Upper lobe of right lung (tissue), 1 donor: ENCODE measurements at places on chromosomes 12 and 14.

GRCh38 chr14:25103271-25103670 is 53.3 kb upstream of the STXBP6 start:
- no peaks in the 10 kb centered on the region for H3K27me3 ChIP-seq
- DNase-seq, result no peak
- H3K36me3 ChIP-seq, result no peaks in the 10 kb centered on the region
- H3K4me3 ChIP-seq, result no peak overlapping the region
- no peaks in the 10 kb centered on the region for H3K4me1 ChIP-seq

DNA sequence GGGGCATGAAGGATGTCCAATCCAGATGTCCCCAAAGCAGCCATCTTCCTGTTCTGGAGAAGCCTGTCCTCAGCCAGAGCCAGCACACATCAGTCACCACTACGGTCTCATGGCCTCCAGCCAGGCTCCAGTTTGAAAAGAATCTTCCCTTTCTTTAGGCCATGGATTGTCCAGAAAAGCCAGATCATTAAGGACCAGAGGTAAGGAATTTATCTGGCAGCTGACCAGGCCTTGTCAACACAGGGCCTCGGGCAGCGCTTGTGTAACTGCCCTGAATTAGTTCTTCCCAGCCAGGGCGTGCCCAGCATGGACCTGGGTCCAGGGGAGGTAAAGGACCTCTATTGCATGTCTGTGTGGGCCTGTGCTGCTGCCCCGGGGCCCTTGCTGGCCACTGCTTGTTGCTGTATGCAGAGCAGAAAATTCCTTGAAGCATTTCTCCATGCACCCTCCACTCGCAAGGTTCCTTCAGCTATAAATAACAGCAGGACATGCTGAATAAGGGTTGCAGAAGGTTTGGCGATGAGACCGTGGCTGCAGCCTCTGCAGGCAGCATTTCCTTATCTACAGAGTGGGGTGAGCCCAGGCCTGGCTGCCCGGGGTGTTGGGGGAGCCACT is 21.7 kb upstream of the VPS37B start:
- no peaks in the 10 kb centered on the region for H3K36me3 ChIP-seq
- peak overlapping the region; percentile 8 for H3K27ac ChIP-seq
- DNase-seq, result peak; percentile 82
- H3K27me3 ChIP-seq, result no peaks in the 10 kb centered on the region

DNA sequence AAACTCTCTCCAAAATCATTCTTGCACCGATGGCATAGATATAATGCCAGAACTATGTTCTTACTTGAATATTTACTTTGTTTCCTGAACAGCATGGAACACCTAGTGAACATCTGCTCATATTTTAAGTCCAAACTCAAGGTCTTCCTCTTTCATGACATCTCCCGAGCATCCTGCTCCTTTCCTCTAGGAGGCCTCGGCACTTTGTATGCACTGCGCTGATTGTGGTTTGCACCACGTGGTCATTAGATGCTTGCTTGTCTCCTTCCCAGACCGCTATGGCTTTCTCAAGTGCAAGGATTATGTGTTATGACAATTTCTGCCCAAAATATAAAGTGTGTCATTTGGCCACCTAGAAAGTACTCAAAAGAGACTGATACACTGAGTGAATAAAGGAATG is 912.0 kb downstream of the GALC start:
- no peak overlapping the region for H3K27ac ChIP-seq
- DNase-seq, result no peak
- H3K27me3 ChIP-seq, result no peaks in the 10 kb centered on the region
- H3K4me1 ChIP-seq, result no peaks in the 10 kb centered on the region

- DNase-seq, result no peak
- no peak overlapping the region for H3K4me3 ChIP-seq
- no peaks in the 10 kb centered on the region for H3K4me1 ChIP-seq
- H3K27ac ChIP-seq, result no peak overlapping the region
- no peaks in the 10 kb centered on the region for H3K27me3 ChIP-seq
- peaks cover 53% of the 10 kb centered on the region for H3K36me3 ChIP-seq
These were observed 32.0 kb downstream of the CHGA start for GRCh38 chr14:92954933-92955332.

DNA sequence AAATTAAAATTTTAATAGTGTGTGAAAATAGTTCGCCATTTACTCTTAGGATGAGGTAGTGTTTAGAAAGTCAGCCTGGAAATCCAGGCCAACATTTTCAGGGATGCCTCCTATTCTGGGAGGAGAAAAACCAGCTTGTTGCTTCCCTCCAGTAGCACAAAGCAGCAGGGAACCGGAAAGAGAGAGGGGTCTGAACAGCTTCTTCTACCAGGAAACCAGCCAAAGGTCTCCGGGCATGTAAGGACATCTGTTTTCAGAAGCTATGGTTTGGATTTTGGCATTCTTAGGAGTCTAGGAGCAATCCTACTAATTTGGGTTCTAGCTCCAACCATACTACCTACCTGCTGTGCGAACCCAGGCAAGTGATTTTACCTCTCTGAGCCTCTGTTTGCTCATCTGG is 85.3 kb downstream of the DPF3 start:
- DNase-seq, result no peak
- H3K4me3 ChIP-seq, result no peak overlapping the region
- no peak overlapping the region for H3K27ac ChIP-seq
- no peaks in the 10 kb centered on the region for H3K4me1 ChIP-seq
- H3K27me3 ChIP-seq, result no peaks in the 10 kb centered on the region
